GM18507 (cell line): ENCODE measurements at places on chromosomes 13 and 19.

DNA sequence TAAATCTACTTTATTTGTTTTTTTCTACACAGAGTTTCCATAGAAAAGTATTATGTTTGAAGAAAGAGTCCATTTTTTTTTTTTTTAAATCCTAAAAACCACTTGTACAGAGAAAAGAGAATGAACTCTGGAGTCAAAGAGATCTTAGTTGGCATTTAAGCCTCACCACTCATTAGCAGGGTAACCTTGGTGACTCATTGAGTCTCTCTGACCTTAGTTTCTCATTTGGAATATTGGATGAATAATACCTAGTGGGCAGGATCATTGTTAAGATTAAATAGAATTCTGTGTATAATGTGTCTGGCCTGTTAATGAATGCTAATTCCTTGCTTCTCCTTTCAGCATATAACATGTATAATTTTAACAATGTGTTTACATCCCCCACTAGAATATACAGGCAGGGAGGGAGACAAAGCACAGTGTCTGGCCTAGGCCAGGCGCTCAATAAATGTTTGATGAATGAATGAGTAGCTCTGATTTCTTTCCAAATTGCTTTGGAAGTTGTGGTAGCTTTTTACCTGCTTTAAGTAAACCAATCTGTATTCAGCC lies 48.7 kb upstream of the MYCBP2 start:
- DNase-seq = no peak

- DNase-seq = no peak
Measured at GRCh38 chr13:19781526-19781925, 1.2 kb downstream of the PSPC1 start.

DNA sequence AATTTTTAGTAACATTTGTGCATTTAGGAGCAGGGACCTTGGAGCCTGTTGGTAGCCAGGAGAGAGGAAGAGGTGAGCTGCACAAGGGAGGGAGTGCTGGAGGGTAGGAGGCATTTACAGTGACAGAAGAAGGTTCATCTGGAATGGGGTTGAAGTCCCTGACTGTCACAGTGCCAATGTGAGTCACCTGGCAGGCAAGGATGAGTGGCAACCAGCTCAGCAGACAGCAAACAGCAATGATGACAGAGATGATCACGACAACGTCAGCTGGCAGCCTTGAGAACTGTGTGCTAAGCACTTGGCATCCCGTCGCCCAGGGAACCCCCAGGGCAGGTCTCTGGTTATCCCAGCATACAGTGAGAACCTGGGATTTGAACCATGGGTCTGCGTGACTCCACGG lies 2.6 kb downstream of the OR10H5 start:
- no peak for DNase-seq

DNA sequence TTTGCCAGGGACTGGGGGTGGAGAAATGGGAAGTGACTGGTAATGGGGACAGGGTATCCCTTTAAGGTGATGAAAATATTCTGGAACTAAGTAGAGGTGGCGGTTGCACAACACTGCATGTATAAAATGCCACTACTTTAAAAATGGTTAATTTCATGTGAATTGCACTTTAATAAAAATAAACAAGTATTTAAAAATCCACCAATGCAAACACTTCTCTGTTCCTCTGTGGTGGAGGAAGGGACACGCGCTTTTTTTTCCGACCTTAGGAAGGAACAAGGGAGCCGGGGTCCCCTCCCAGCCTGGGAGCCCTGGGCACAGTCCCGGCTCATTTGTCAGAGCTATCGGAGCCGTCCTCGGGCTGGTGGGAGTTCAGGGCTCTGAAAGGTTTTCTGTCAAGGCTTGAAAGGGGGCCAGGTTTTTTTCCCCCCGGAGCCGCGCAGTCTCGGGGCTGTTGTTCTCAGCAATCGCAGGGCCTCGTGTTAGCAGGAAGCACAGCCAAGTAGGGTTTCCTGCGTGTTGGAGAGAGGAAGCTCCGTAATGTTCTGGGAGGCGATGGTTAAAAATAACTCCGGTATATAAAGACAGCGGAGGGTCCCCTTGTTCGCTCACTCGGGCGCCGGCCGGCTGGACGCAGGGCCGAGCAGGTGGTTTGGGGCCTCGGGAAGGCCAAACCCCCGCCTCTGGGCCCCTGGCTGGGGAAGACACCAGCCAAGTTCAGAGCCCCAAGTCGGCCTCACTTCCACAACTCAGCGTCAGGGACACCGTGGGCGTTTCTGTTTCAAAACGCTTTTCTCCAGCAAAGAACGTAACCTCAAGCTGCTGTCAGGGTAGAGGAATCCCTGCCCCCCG lies 41.2 kb upstream of the KLF2 start:
- no peak for DNase-seq

DNA sequence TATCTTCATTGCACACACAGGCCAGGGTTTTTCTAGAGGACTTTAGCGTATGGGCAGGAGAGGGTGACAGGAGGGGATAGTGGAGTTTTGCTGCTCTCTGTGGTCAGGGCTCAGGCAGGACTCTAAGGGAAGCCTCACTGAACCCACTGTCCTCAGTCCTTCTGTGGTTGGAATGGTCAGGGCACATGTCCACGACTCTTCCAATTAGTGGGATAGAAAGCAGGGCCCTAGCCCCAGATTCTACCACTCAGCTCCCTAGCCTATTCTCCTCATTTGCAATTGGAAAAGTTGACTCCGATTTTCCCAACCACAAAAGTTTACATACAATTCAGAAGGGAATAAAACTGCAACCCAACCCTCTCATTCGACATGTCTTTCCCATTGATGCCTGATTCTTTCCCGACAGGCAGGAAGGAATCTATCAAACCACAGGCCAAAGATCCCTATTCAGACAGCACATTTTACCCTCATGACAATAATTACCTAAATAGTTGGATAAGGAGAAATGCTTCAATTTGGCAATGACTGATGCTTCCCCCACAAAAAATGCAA lies 38.2 kb downstream of the TGDS start:
- no peak for DNase-seq

DNA sequence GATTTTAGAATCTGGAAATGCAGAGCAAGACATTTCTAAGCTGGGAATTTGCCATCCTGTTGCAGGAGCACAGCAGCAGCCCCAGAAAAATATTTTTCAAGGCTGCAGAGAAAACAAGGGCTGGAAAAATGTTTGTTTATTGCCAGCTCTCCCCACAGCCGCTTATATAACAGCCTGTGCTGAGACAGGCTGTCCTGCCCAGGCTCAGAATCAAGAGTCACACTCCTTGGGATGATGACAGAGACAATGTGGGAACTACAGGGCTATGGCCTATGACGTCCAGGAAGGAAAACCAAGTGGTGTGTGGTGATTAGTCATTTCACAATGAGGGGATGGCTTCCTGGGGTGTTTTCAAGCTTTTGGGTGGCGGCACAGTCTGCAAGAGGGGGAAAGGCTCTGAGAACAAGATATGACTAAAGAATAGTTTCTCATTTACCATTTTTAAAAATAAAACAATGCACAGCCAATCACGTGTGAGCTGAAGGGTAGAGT lies 136.3 kb upstream of the SERP2 start:
- no peak for DNase-seq

DNA sequence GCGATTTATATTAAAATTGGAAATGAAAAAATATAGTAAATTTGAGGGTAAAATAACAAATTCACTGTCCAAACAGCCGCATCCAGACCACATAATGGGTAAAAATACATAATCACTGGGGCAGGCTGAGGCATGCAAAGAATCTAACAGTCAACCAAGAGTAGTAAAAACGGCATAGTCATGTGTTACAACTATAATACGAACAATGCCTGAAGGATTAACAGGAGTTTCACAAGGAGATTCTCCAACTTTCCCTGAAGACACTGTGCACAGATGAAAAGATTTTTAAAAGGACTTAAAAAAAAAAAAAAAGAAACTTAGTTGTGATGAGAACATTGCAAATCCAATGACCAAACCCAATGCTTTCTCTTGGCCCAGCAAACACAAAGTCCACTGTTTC lies 20.4 kb upstream of the ATXN8OS start:
- no peak for DNase-seq

GRCh38 chr13:95067303-95067702 lies 233.9 kb downstream of the ABCC4 start:
- DNase-seq = no peak

- DNase-seq = no peak
Measured at GRCh38 chr13:28657784-28658538, 969 bp upstream of the POMP start.

- DNase-seq = no peak
Measured at GRCh38 chr13:21913010-21913409, 242.1 kb downstream of the FGF9 start.
